ENCODE measurements at places on chromosomes 2 and 18.

GRCh38 chr2:33144243-33144642 is 197.5 kb downstream of the LTBP1 start:
- no peak for DNase-seq

DNA sequence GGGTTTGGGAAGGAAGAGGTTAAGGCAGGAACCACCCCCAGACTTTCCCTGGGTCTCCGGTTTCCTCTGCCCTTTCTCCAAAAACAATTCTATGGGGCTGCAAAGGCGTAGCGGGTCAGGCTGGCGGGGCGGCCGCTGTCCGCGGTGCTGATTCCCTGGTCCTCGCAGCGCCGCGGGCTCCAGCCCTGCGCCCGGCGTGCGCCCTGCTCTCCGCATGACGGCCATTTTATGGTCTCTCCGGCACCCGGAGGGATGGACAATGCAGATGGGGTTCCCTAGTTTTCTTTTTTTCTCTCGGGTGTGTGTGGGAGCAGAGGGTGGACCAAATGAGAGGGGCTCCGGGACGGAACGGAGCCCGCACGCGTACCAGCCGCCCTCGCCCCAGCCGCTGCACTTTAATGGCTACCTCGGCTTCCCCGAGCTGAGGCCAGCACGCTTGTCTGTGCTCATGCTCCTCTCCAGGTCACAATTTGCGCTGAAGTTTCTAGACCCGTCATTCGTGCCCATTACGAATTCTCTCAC is 1.6 kb downstream of the ST8SIA3 start:
- peak; percentile 10 for DNase-seq

GRCh38 chr2:217162533-217162932 is 302.7 kb upstream of the TNP1 start:
- DNase-seq: peak; percentile 38

GRCh38 chr18:31197676-31198075 is 35.0 kb upstream of the DSC1 start:
- no peak for DNase-seq

DNA sequence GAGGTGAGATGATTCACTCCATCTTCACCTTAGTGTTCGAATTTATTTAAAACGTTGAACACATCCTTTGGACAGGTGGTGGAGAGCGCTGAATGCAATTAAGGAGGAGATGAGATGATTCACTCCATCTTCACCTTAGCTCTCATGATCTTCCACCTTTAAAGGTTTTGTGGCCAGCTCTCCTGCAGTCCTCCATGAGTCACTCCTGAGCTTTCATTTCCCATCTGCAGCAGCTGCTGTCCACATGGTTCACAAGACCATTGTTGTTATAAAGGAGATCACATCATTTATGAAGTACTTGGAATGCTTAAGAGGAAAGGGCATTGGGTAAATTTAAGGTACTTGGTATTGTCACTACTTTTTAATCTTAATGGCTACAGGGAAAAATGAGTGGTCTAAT is 298.5 kb downstream of the PAX3 start:
- no peak for DNase-seq

- DNase-seq: no peak
Measured at GRCh38 chr2:45899926-45900325, 248.5 kb downstream of the PRKCE start.

GRCh38 chr2:229740279-229740678 is 25.9 kb upstream of the DNER start:
- DNase-seq: no peak

DNA sequence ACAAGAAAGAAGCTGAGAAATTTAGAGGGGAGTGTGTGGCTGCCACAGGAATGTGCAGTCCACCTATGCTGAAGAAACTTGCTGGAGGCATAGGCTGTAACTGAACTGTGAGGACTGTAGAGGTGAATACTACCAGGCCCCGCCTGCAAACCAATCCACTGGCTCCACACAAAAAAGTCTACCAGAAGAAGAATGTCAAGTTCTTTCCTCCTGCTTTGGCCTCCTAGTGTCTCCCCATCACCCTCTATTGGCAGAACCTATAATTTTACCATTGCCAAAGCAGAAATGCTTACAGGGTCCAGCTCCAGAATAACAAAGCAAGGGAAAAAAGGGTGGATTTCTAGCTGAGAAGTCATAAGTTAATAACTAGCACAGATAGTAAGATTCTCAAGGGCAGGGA is 5.9 kb upstream of the ATP5MC3 start:
- DNase-seq: no peak

GRCh38 chr2:1136067-1136466 is 185.4 kb downstream of the SNTG2 start:
- no peak for DNase-seq

- no peak for DNase-seq
Measured at GRCh38 chr2:86552889-86553288, 10.4 kb downstream of the CHMP3 start.

Data from stimulated activated CD4-positive, alpha-beta T cell treated with anti-CD3 and anti-CD28 coated beads, Interleukin-1b, Interleukin-23, amount 100 ng/mL, for 48 hours (primary cell).